ENCODE measurements at places on chromosomes 2 and 18.

DNA sequence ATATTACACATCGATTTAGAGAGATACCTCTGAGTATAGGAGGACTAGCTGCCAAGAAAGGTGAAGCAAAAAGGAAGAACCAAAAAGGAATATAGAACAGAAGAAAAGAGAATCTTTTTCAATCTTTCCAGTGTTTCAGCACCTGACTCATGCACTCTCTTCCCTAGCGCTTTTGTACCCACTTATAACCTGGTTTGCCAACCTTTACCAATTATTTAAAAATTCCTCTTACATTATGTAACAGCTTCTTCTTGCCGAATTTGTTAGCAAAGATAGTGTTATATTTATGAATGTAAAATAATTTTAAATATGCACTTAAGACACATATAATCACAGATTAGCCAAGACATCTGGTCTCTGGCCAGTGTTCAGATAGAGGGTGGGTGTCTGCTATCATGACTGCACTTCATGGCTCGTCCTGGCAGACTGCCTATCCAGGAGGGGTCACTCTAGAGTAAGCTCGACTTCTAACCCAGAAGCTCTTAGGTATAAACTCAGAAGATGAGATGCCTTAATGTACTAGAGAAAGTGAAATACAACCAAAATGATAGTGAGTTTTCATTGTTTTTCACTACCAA, 122.9 kb downstream of the ATAD2B start:
- no peak for DNase-seq

GRCh38 chr2:207230261-207231105, 64.7 kb upstream of the KLF7 start:
- DNase-seq, result no peak

DNA sequence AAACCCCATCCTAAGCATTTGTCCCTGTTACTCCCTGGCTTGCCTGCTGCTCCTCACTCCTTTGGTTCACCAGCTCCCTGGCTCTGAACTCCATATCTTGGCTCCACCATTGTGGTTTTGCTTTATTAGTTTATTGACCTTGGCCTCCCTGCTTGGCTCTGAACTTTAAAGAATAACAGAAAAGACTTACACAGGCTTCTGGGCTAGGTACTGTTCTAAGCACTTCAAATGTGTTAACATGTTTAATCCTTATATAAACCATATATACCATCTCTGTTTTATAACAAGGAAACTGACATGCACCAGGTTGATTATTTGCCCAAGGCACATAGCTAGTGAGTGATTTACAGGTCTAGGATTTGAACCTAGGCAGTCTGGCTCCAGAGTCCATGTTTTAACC, 149.7 kb upstream of the CAPN13 start:
- DNase-seq, result no peak

- DNase-seq, result peak; percentile 3
Observed at GRCh38 chr2:26613241-26614215, 27.6 kb downstream of the CIB4 start.

GRCh38 chr2:24409700-24410556, 49.6 kb upstream of the ITSN2 start:
- DNase-seq, result peak; percentile 40

DNA sequence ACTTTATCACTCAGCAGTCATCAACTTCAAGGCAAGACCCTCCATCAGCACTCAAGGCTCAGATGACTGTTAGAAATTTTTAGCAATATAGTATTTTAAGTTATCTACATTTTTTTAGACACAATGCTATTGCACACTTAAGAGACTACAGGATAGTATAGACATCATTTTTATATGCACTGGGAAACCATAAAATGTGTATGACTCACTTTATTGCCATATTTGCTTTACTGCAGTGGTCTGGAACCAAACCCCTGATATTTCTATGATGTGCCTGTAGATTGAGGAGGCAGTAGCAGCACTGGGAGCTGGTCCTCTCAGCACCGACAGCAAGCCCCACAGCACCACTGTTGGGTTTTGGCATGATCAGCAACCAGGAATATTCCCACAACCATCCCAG, 264.8 kb upstream of the HNRNPA3 start:
- DNase-seq, result no peak

DNA sequence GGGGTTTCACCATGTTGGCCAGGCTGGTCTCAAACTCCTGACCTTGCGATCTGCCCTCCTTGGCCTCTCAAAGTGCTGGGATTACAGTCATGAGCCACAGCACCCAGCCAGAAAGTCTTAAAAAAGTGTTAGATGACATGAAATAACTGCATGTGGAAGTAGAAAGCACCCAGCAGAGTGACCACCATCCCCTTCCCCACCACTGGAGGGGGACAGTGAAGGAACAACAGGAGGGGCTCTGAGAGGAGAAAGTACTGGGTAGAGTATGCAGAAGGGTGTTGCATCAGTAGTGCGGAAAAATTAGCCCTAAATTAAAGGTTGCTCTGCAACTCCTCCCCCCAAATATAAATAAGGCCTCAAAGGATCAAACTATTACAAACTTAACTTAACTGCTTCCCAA, 230.5 kb downstream of the ZNF521 start:
- DNase-seq, result no peak

DNA sequence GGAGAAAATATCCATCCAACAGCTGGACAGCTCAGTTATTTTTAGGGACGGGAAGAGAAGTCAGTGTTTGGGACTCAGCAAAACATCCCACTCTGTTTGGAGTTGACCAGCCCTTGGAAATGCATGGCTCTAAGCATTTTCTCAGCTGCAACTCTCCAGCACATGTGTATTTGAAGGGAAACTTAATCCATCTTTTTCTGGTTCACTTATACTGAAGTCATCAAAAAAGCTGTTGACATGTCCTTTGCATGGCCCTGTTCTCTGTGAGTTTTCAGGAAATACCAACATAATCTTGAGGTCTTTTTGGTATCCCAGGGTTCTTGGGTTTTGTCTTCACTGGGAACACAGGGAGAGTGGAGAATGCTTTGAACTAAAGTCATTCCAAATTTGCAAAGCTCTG, 91.9 kb upstream of the CELF4 start:
- no peak for DNase-seq
